ENCODE measurements at places on chromosomes 3 and 15. TPM values are rescaled to one million over a fixed set of nuclear protein-coding genes. Genes with fewer than 3 reads are reported as not detected.

- H3K36me3 ChIP-seq = no peaks in the 10 kb centered on the region
- no peak overlapping the region for H3K4me3 ChIP-seq
- no peaks in the 10 kb centered on the region for H3K27me3 ChIP-seq
- H3K4me1 ChIP-seq = peaks cover 70% of the 10 kb centered on the region
- no peak for DNase-seq
Measured at GRCh38 chr3:134364936-134365765, 9.1 kb downstream of the AMOTL2 start.

MGLL gene
- 7.3 TPM for total RNA-seq

CPNE9 gene
- total RNA-seq = not detected

DNA sequence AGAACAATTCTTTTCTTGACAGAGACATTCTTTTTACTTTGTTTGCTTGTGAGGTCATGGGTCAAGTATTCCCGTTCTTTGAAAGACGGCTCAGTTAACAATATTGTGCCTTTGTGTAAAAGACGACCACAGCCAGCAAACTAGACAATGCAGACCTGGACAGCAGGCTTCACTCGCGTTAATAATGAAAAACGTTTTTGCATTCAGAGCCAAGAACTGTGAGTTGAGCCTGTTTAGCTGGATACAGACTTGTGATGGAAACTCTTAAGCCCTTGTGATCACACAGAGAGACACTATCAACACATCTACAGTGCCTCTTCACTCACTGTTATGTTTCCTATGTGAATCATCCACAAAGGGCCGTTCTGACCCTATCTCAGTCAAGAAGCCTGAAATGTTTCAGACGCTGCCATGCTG is 37.3 kb upstream of the CMTM7 start:
- DNase-seq = peak; percentile 58
- H3K27ac ChIP-seq = peak overlapping the region; percentile 60
- no peak overlapping the region for H3K4me3 ChIP-seq
- no peaks in the 10 kb centered on the region for H3K27me3 ChIP-seq

SV2B gene
- 0.56 TPM for total RNA-seq

GRCh38 chr15:78438619-78439285 is 736 bp downstream of the IREB2 start:
- peak overlapping the region; percentile 77 for H3K4me3 ChIP-seq
- peaks cover 24% of the 10 kb centered on the region for H3K4me1 ChIP-seq
- H3K27ac ChIP-seq = peak overlapping the region; percentile 98
- peak; percentile 59 for DNase-seq
- no peaks in the 10 kb centered on the region for H3K27me3 ChIP-seq

ATP10A gene
- total RNA-seq = 1.4 TPM

DNA sequence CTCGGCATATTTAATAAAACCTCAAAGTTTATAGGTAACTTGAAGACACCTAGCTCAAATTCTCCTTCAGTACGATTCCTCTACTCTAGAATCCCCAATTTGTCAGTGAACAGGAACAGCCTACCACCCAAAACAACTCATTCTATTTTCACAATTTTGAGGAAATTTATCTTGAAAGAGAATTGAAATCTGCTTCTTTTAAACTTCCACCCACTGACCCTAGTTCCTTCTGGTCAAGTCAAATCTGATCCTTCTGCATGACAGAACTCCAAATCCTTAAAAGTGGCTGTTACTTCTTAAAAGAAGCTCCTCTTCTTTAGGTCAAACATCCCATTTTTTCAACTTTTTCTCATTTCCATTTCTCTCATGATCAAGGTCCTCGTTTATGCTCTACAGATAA is 4.4 kb downstream of the GABPB1 start:
- H3K27ac ChIP-seq = no peak overlapping the region
- no peaks in the 10 kb centered on the region for H3K36me3 ChIP-seq
- no peak for DNase-seq
- no peak overlapping the region for H3K4me3 ChIP-seq

DNA sequence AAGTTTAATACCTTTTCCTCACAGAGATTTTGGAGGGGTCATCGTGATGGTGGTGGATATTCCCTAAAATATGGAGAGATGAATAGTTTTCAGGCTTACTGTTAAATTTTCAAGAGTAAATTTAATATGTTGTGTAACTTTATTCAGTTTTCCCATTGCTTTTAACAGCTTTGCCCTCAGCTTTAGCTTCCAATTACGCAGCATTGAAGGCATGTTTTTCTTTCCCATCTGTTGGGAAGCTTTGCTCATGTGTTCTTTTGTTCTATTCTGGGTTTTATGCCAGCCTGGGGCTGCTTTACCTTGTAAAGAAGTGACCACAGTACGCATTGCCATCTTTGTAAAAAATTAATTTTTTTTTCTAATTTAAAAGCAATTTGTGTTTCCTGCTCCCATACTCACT is 151.5 kb downstream of the B3GALNT1 start:
- no peak overlapping the region for H3K27ac ChIP-seq
- no peak for DNase-seq
- H3K4me1 ChIP-seq = no peaks in the 10 kb centered on the region
- H3K4me3 ChIP-seq = no peak overlapping the region
- no peaks in the 10 kb centered on the region for H3K36me3 ChIP-seq

HEG1 gene
- 27.2 TPM for total RNA-seq

GRCh38 chr3:118987477-118987876 is 47.2 kb downstream of the IGSF11 start:
- DNase-seq = peak; percentile 29
- H3K4me1 ChIP-seq = no peaks in the 10 kb centered on the region
- H3K36me3 ChIP-seq = no peaks in the 10 kb centered on the region
- H3K27ac ChIP-seq = no peak overlapping the region
- H3K27me3 ChIP-seq = no peaks in the 10 kb centered on the region

ZCWPW2 gene
- 0.77 TPM for total RNA-seq

GRCh38 chr3:61114316-61114953 is 136.8 kb downstream of the FHIT start:
- no peak overlapping the region for H3K27ac ChIP-seq
- peaks cover 5% of the 10 kb centered on the region for H3K4me1 ChIP-seq
- no peaks in the 10 kb centered on the region for H3K36me3 ChIP-seq
- no peak overlapping the region for H3K4me3 ChIP-seq

GRCh38 chr15:31470756-31471155 is 144.1 kb downstream of the KLF13 start:
- H3K36me3 ChIP-seq = no peaks in the 10 kb centered on the region
- no peaks in the 10 kb centered on the region for H3K27me3 ChIP-seq
- no peaks in the 10 kb centered on the region for H3K4me1 ChIP-seq

ZBTB47 gene
- 14.2 TPM for total RNA-seq

LDHAL6B gene
- total RNA-seq = not detected

DNA sequence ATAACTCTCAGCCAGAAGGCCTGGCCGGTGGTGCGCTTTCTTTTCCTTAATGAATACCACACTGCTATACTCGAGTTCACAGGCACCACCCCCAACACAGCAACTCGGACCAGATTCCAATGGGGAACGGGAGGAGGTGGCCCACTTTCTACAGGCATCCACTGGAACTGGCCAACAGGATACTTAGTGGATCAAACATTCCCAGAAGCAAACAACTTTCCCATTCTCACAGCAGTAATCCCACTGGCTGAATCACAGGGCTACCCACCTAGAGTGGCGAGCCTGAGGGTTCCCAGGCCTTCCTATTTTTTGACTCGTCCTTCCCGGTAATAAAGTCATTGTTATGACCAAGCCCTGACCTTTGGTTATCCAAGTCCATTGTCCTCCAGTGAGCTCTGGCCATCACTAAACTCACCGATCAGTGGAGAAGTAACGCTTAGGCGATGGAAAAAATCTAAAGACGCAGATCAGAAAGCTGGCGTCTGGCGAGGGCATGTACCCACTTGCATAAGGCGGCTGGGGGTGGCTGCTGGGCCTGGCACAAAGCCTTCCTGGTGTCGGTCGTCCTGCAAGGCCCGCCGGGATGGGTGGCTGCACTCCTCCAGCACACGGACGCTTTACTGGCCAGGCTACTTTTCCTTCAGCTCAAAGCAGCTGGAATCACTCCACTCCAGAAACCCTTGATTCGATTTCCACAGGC is 1.2 kb downstream of the EOGT start:
- no peaks in the 10 kb centered on the region for H3K27me3 ChIP-seq
- no peaks in the 10 kb centered on the region for H3K36me3 ChIP-seq

GRCh38 chr3:13087320-13087990 is 14.2 kb upstream of the IQSEC1 start:
- no peak overlapping the region for H3K27ac ChIP-seq
- DNase-seq = no peak
- H3K27me3 ChIP-seq = no peaks in the 10 kb centered on the region
- no peaks in the 10 kb centered on the region for H3K36me3 ChIP-seq
- no peak overlapping the region for H3K4me3 ChIP-seq

GRCh38 chr3:196220587-196220986 is 4.3 kb downstream of the SLC51A start:
- DNase-seq = no peak
- no peak overlapping the region for H3K27ac ChIP-seq
- H3K4me3 ChIP-seq = no peak overlapping the region
- no peaks in the 10 kb centered on the region for H3K36me3 ChIP-seq
- H3K4me1 ChIP-seq = peaks cover 15% of the 10 kb centered on the region

DNA sequence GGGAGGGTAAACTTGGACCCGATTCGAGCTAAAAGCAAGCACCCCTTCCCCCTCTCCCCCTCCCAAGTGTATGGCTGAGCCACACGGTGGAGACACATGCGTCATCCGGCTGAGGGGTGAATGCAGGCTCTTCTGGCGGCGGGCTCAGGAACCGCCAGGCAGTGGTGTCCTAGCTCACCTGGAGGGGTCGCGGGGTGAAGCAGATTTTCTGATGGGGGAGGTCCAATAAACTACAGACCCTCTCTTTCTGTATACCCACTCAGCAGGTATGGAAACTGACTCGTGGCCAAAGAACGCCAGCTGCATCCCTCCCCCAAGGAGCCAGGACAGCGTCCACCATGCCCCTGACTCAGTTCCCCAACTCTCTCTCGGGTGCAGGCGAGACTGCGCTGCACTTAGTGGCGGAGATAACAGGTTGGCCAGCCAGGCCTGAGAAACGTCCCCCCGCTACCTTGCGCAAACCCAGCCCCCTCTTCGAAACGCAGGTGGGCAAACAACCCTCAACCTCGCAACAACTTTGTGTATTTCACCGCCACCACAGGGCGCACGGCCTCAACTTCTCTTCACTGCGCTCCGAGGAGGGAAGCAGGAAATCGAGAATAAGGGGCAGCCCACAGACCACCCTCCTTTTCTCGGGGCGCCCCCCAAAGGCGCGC is 1.3 kb downstream of the MAGI1 start:
- peak overlapping the region; percentile 47 for H3K4me3 ChIP-seq
- H3K4me1 ChIP-seq = peaks cover 19% of the 10 kb centered on the region
- H3K27me3 ChIP-seq = no peaks in the 10 kb centered on the region
- H3K27ac ChIP-seq = peak overlapping the region; percentile 96
- no peaks in the 10 kb centered on the region for H3K36me3 ChIP-seq

GRCh38 chr15:58931987-58932588 is 1.4 kb downstream of the SLTM start:
- no peaks in the 10 kb centered on the region for H3K27me3 ChIP-seq
- DNase-seq = peak; percentile 29
- peak overlapping the region; percentile 100 for H3K27ac ChIP-seq

CCR1 gene
- total RNA-seq = 2.7 TPM

GRCh38 chr15:63287109-63287508 is 9.7 kb downstream of the APH1B start:
- no peaks in the 10 kb centered on the region for H3K36me3 ChIP-seq
- H3K4me3 ChIP-seq = no peak overlapping the region
- no peaks in the 10 kb centered on the region for H3K27me3 ChIP-seq
- no peak for DNase-seq
- no peak overlapping the region for H3K27ac ChIP-seq

GRCh38 chr3:69784954-69785514 is 45.8 kb downstream of the MITF start:
- peak; percentile 67 for DNase-seq
- no peaks in the 10 kb centered on the region for H3K36me3 ChIP-seq
- H3K27me3 ChIP-seq = no peaks in the 10 kb centered on the region
- H3K4me3 ChIP-seq = no peak overlapping the region
- peaks cover 30% of the 10 kb centered on the region for H3K4me1 ChIP-seq

TRIM42 gene
- not detected for total RNA-seq

DNA sequence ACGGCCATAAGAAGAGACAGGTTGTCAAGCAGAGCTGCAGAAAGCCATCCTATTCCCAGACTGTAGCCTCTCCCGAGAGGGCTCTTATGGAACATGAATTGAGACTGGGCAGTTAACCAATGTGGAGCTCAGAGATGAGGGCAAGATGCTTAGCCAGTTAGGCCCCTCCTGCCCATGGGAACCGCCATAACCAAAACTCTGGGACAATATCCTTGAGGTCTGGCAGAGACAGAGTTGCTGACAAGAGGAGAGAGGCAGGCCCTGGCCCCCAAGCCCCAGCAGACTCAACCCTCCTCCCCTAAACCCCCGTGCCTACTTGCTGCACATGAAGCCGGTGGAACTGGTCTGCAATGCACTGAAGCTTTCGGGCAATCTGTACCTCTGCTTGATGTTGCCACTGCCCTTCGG is 4.8 kb downstream of the BMF start:
- H3K4me1 ChIP-seq = peaks cover 89% of the 10 kb centered on the region
- no peaks in the 10 kb centered on the region for H3K27me3 ChIP-seq
- H3K27ac ChIP-seq = peak overlapping the region; percentile 94
- H3K4me3 ChIP-seq = no peak overlapping the region

TMEM44 gene
- 6.6 TPM for total RNA-seq

- H3K36me3 ChIP-seq = no peaks in the 10 kb centered on the region
- H3K27me3 ChIP-seq = no peaks in the 10 kb centered on the region
- DNase-seq = no peak
- H3K4me3 ChIP-seq = no peak overlapping the region
- H3K27ac ChIP-seq = no peak overlapping the region
- no peaks in the 10 kb centered on the region for H3K4me1 ChIP-seq
Measured at GRCh38 chr3:104458657-104459056, 908.1 kb upstream of the ALCAM start.

DNA sequence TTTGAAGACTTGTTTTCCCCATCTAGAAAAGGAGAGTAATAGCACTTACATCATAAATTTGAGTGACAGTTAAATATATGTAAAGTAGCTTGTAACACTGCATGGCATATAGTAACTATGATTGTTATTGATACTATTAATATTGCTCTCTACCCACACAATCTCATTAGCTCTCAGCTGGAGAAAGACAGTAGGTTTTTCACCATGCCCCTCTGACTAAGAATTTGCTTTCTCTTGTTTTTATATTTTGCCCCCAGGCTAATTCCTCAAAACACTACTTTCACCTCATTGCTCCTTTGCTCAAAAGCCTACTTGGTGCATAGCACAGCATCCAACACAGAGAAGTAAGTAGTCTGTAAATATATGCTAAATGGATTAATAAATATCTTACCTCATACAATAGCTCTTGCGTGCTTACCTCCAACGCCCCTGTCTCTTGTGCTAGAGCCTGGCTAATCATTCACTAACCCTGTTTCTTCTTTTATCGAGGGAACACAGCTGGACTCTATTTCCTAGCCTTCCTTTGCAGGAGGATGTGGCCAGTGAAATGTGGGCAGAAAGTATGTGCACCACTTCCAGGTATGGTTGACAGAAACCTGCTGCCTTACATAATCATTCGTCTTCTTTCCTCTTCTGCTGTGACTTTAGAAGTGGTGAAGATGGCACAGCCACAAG is 190.0 kb downstream of the PLCH1 start:
- no peaks in the 10 kb centered on the region for H3K27me3 ChIP-seq
- no peak overlapping the region for H3K4me3 ChIP-seq
- peak; percentile 75 for DNase-seq
- H3K36me3 ChIP-seq = no peaks in the 10 kb centered on the region

All from hepatocyte (in vitro differentiated cells).